ENCODE measurements at places on chromosomes 16 and 17. TPM values are rescaled to one million over a fixed set of nuclear protein-coding genes. Genes with fewer than 3 reads are reported as not detected.
A peak's percentile ranks its signal among the peaks of the same experiment; 100 is the strongest.

DNA sequence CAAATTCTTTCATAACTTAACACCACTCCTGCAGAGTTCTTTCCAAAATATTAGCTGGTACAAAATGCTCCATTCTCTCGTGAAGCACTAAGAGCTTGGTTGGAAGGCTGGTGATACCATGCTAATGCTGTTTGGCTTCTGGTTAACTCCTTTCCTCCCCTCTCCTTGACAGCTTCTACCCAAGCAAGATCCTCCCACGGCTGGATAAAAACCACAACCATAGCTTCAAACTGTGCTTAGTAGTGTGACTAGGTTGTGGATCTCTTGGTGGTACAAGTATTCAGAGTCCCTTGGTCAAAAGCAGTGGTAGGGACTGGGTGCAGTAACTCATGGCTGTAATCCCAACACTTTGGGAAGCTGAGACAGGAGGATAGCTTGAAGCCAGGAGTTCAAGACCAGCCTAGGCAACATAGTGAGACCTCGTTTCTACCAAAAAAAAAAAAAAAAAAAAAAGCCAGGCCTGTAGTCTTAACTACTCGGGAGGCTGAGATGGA is 2.3 kb downstream of the PHAF1 start:
- DNase-seq = no peak

DNA sequence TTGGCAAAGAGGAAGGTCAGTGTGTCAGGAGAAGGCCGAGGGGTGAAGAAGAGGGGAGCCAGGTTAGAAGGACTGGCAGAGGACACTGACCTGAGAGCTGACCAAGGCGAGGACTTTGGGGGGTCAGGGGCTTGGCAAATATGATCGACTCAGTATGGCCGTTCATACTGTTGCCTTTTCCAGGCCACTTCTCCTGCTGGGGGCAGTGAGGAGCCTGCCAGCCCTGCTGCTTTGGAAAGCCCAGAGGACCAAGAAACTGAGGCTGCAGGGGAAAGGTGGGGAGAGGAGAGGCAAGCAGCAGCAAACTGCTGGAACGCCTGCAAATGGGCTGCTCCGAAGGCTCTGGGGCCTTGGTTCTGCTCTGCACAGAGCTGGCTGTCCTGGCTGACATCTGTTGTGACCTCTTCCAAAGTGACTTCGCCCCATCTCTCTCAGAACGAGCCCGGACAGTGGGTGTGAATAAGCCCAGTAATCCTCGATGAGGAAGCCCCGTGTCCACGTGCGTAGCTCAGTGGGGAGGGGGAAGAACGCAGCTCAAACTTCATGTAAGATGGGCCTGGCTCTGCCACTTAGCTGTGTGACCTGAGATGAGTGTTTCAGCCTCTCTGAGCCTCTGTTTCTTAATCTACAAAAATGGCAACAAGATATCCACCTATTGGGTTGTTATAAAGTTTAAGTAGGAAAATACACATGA is 111.3 kb downstream of the SALL1 start:
- no peak for DNase-seq

- no peak for DNase-seq
Measured at GRCh38 chr17:15965528-15965927, 20.6 kb downstream of the ADORA2B start.

DNA sequence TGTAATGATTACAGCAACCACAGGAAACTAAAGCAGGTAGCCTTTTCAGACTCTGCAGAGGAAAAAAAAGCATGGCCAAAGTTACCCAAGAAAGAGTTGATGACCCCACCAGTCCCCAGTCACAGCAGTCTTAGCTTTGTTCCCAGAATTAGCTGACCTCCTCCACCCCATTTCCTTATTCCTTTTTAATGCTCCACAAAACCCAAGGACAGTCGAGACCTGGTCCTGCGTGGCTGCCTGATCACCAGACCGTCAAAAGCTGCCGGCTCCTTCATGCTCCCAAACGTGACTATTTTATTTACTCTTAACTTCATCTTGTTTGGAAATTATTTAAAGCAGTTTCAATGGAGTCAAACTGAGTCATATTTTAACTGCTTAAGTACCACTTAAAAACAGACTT is 28.7 kb upstream of the MED9 start:
- DNase-seq = no peak

DNA sequence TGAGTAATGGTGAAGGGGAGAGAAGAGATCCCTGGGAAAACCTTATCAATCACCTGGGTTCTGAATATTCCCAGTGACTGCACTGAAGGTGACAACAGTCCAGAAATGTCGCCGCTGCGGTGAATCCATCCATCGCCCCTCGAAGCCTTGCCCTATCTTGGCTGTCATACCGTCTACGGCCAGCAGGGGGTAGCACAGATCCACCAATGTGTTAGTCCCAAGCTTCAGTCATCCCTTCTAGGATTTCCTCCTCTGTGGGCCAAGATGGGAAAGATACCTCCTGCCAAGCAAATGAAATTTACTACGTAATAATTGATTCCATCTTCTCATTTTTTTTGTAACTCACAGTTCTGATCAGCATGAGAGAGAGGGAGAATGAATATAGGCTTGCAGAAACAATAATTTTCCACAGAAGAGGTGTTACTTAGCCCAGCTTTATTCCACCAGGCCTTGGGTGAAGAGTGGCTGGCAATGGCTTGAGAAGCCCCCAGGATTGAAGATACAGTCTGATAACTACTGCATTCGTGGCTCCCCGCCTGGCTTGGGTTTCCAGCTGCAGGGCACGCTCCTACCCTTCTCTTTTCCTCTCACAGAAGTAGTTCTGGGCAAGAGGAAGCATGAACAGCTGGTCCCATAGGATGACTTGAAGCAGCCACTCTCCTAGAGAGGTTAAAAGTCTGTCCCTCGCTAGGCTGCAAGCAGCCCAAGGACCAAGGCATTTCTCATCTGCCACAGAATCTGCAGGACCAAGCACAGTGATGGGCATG is 2.6 kb upstream of the FMNL1 start:
- peak; percentile 96 for DNase-seq

GRCh38 chr16:51658531-51658930 is 507.5 kb upstream of the SALL1 start:
- DNase-seq = no peak

- DNase-seq = peak; percentile 44
Measured at GRCh38 chr17:61157246-61157886, 242.3 kb upstream of the TBX2 start.

DNA sequence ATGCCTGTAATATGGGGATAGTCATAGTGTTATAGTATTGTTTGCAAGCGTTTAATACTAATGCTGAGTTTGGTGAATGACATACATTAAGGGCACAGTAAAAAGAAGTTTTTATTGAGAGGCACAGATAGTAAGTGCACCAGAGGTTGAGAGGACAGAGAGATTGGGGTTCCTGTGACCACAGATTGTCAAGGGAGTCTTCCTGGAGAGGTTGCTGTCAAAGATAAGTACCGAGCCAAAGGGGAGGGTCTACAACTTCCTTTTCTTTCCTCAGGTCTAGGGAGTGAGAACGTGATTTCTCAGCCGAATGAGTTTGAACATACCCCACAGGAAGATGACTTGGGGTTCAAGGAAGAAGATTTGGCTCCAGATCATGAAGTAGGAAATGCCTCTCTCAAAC is 1.8 kb downstream of the ZNF48 start:
- DNase-seq = no peak

GRCh38 chr17:52336796-52337195 is 178.3 kb upstream of the CA10 start:
- DNase-seq = peak; percentile 13

GRCh38 chr16:65339062-65339461 is 217.2 kb upstream of the CDH11 start:
- DNase-seq = no peak

DNA sequence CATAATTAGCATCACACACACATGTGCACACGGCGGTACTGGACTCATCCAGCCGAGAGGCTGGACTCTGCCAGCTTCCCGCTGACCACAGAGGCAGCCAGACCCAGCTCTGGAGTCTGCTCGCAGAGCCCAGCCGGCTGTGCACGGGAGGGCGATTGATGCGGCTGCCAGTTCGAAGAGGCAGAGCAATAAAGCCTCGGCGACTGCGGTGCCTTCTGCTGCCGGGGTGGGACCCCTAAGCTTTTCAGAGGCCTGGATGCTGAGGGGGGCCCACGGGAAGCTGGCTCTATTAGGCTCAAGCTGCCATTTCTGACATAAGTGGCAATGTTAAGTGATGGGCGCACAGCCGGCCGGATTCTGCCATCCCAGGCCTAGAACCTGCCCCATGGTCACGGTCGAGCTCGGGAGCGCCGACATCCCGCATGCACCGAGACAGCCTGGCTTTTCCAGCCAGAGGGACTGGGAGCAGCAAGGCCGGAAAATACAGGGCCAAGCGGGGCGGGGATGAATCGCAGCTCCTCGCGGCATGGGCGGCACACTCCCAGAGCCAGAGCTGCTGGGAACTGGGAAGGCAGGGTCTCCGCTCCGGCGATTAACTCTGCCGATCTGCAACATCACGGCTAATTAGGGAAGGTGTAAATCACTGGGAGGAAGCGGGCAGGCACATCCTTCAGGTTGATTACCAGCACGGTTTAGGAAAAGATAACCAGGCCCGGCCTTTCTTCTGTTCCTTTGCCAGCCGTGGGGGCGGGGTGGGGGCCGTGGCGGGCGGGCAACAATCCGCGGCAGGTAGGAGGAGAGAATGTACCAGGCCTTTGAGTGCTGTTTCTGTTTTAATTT is 57.7 kb downstream of the TBC1D16 start:
- DNase-seq = no peak

- peak; percentile 46 for DNase-seq
Measured at GRCh38 chr16:65463652-65464260, 341.9 kb upstream of the CDH11 start.

DNA sequence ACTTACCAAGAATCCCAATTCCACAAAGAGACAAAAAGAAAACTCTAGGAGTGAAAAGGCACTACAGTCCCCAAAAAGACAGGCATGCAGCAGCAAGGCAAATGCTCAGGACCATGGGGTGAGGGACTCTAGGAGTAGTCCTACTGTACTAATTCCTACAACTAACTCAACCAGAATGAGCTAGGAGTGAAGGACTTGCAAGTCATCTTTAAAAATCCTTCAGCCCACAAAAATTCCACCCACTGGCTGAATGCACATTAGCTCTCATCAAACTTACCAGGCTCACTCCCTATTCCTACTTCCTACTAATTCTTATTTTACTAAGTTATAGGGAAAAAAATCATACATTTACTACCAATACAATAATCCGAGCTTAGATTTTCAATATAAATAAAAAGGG is 141.7 kb upstream of the C17orf78 start:
- no peak for DNase-seq

GRCh38 chr17:632560-632959 is 82.1 kb downstream of the VPS53 start:
- DNase-seq = peak; percentile 61

DNA sequence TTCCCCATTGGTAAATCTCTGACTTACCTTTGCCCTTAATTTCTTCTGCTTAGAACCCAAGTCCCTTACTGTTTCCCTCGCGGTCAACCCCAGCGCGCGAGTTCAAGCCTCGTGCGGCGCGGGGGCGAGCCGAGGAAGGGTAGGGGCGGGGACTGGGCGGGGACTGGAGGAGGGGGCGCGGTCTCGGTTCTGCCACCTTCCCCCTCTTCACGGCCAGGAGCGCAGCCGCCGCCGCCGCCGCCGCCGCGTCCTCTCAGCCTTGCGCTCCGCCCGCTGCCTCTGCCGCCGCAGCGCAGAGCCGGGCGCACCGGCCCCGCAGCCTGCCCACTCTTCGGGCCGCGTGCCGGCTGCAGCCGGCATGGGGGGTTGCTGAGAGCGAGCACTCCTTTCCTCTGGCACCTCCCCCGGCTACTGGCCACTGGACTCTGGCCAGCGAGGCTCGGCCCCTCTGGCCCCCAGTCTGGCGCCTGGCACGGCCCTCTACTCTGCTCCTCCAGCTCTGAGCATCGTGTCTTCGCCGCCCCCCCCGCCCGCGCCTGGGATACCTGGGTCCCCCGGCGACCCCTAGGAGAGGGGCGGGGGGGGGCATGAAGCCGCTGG is at the start of gene RAPGEFL1:
RAPGEFL1 (plus strand) TSS at position 196 of the 600 bp plus-strand sequence; CDS start at position 588, 392 bp downstream.
- DNase-seq = peak; percentile 83

- DNase-seq = no peak
Measured at GRCh38 chr17:45794840-45795239, 10.7 kb downstream of the CRHR1 start.

The TP53TG3C gene
- not detected for total RNA-seq

The MRC2 gene
- total RNA-seq = 206 TPM

The AANAT gene
- not detected for total RNA-seq

The PIMREG gene
- 12.3 TPM for total RNA-seq

The KIF19 gene
- total RNA-seq = 2.5 TPM

The KRTAP9-4 gene
- total RNA-seq = not detected

The BCAR1 gene
- total RNA-seq = 54.8 TPM

The CTRB1 gene
- total RNA-seq = 1.0 TPM

The KCNAB3 gene
- total RNA-seq = 0.82 TPM

The MYL4 gene
- total RNA-seq = 905 TPM

The MFAP4 gene
- total RNA-seq = 77.4 TPM

Data from tongue (tissue), 3 donors.